Inflammatory macrophage (primary cell): ENCODE measurements at places on chromosomes 12 and 14.

GRCh38 chr12:86261142-86261541 lies 5.0 kb upstream of the MGAT4C start:
- no peak for DNase-seq

DNA sequence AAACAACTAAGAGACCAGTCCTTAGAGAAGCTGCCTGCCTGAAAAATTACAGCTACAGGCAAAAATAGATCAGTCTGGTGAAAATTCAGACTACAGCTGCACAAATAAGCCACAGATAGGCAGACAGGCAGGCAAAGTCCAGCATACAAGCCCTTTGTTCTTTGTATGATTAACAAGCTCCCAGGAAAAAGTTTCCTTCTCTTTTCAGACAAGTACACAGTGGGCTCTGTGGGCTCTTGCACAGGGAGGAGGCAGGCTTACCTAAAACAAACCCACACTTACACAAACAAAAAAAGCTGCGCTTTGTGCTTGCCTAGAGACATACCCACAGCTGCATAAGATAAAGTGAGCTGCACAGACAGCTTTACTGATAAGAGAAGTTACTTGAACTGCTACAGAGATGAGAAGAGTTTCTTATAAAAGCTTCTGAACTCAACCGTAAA lies 7.7 kb downstream of the OR6C68 start:
- no peak for DNase-seq

DNA sequence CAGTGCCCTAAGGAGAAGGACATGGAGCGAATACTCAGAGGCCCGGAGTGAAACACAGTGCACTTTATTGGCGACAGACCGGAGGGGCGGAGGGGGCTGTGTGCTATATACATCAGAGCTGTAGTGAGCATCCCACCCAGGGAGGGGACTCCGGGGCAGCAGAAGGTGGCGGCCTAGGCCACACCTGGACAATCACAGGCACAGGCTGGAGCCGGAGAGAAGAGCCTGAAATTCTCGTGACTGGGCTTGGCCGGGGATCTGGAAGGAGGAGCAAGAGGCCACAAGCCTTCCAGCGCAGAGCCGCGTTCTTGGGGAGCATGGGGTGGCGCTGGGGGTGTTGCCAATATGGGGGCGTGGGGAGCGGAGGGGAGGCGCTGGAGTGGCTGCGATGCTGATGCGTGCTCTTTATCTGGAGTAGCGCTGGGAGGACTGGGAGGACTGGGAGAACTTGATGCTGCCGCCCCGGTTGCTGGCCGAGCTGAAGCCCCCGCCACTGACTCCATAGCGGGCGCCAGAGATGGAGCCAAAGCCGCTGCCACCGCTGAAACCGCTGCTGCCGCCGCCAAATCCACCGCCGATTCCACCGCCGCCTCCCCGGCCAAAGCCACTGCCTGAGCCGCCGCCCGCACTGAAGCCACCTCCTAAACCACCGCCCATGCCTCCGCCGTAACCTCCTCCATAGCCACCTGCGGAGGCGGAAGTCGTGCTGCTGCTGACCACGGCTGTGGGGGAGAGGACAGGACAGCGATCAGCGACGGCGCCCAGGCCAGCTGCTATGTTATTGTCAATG lies 6.1 kb downstream of the KRT3 start:
- DNase-seq: peak; percentile 12

- DNase-seq: no peak
Observed at GRCh38 chr12:11233532-11233931, 36.0 kb downstream of the PRB3 start.

DNA sequence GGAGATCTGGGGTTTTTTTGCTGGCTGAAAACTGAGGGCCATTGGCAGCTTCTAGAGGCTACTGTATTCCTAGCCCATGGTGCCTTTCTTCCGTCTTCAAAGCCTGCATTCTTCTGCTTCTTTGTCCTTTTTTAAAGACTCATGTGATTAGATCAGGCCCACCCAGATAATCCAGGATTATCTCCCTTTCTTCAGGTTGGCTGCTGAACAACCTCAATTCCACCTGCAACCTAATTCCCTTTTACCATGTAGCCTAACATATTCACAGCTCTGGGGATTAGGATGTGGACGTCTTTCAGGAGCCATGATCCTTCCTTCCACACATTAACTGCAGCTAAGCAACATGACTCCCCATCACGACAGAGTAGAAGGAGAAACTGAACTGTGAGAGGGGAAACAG lies 985.5 kb downstream of the DIO2 start:
- DNase-seq: no peak

GRCh38 chr12:74539261-74539660 lies 1.6 kb downstream of the ATXN7L3B start:
- no peak for DNase-seq

- DNase-seq: no peak
Observed at GRCh38 chr12:96397756-96398423, 2.3 kb downstream of the CDK17 start.

DNA sequence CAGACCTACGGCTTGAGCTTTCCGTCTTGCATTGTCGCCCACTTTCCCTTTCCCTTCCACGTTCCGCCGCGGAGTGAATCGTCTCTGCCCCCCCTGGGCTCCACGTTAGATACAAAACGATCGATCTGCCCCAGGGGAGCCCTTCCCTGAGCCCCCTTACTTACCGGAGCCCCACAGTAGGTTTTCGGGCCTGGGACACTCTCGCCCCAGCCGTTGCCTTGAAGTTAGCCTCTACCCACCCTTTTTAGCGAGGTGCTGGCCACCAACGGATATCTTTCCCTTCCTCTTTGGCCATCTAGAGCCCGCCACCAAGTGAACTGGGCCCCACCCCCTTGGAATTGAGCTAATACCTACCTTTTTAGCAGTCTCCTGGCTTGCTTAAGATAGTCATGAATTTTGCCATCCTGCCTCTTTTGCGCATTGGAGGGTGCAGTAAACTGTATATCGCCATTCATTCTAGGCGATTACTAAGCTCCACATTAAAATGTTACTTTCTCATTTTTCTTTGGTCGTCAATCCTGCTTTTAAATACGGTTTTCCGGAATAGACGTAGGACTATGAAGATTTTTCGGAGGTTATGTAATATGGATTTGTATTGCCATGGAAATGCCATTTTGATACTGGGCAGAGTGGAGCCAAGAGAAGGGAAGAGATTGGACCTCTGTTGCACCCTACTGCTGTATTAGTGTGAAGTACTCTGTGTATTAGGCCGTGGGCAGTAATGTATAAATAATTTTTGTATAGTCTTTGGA lies 764 bp downstream of the RBM25 start:
- peak; percentile 52 for DNase-seq

GRCh38 chr12:3132636-3133404 lies 55.6 kb downstream of the TSPAN9 start:
- no peak for DNase-seq

GRCh38 chr14:101104485-101104884 lies 201.0 kb upstream of the RTL1 start:
- no peak for DNase-seq

DNA sequence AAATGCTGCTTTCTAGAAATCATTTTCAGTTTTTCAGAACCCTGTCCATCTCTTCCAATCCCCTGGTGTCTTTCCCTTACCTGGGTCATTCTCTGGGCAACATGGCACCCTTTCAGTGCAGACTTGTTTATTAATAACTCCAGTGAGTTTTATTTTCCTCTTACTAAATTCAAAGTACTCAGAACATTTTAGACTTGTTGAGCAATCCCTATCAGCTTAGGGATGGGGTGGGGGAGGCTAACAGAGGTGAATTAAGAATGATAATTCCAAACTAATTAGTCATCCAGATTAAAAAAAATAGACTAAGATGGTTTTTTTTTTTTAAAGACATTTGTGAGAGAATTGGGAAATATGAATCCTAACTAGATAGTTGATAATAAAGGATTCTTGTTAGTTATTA lies 10.7 kb downstream of the GPRC5A start:
- no peak for DNase-seq

DNA sequence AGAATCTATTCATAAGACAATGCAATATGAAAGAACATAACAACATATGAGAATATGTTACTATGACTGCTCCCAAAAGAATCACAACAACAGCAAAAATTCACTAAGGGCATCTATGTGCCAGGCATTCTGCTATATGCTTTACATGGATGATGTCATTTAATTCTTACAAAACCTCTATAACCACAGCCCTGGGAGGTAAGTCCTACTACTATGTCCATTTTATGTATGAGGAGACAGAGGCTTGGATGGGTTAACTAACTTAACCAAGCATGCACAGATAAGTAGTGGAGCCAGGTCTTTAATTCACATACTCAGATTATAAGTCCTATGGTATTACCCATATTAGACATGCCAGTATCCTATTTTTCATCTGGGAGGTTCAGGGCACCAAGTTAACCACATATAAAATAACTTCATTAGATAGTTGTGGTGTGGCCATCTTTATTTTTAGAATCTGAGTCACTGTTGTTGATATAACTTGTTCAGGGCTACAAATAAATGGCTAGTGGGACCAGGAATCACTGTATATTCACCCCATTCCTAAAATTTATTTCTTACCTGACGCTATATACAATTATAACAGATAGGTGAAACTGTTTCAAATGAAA lies 33.2 kb upstream of the RAD51AP1 start:
- no peak for DNase-seq

GRCh38 chr12:130669205-130669557 lies 46.9 kb downstream of the RIMBP2 start:
- DNase-seq: no peak

GRCh38 chr12:113130457-113131135 lies 5.0 kb downstream of the RASAL1 start:
- no peak for DNase-seq

DNA sequence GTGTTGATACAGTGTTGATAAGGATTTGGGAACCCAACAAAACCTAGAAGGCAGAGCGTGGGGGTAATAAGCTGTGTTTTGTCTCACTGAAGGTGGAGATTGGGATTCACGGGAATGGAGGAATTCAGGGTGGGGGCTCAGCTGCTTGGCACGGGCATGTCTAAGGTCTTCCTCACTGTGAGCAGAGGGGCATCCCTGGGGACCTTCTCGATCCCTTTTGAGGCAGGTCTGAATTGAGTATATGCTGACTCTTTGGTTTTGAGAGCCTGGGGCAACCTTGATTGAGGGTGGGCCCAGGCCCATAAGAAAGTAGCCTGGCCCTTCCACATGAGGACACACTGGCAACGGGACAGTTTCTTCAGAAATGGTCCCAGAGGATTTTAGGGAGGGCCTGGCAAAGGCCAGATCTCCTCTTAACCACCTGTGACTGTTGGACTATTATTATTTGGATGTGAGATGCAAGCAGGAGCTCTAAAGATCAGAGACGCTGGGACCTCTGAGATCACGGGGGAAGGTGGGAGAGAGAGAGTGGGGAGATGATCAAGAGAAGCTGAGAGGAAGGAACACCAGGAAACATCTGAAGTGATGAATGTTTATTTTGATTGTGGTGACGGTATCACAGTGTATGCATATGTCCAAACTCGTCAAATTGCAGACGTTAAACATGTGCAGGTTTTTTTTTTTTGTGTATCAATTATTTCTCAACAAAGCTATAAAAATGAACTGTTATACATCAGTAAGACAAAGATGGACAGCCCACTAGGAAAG lies 48.4 kb downstream of the SMIM41 start:
- no peak for DNase-seq

- DNase-seq: no peak
Observed at GRCh38 chr12:111469401-111469800, 63.7 kb downstream of the SH2B3 start.
